ENCODE measurements at places on chromosomes 7 and 10. TPM values are rescaled to one million over a fixed set of nuclear protein-coding genes. Genes with fewer than 3 reads are reported as not detected.

DNA sequence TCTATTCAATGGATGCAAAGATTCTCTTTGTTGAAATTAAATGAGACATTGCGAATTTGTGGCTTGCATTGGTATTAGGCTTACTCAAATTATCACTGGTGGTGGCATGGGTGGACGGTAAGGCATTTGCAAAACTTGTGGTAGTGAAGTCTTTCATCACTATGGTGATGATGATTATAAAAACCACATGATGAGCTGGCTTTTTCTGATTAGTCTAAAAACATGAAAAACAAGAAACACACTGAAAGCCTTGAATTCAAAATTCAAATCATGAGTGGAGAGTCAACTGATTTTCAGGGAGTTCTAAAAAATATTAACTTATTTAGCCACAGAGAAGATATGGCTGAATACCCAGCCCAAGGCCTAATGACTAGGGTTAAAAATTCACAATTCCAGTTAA, 99.8 kb upstream of the HGF start:
- no peak for DNase-seq

GRCh38 chr10:188546-188945, 53.3 kb downstream of the ZMYND11 start:
- DNase-seq: peak; percentile 11

LRRN3 gene
- 0.33 TPM for total RNA-seq

MKI67 gene
- 1.3 TPM for total RNA-seq

FAM25A gene
- total RNA-seq: not detected

GRCh38 chr7:133275008-133275407, 22.1 kb downstream of the EXOC4 start:
- DNase-seq: no peak

- DNase-seq: no peak
Observed at GRCh38 chr7:69739190-69739589, 140.9 kb downstream of the AUTS2 start.

EXOC4 gene
- total RNA-seq: 101 TPM

DNA sequence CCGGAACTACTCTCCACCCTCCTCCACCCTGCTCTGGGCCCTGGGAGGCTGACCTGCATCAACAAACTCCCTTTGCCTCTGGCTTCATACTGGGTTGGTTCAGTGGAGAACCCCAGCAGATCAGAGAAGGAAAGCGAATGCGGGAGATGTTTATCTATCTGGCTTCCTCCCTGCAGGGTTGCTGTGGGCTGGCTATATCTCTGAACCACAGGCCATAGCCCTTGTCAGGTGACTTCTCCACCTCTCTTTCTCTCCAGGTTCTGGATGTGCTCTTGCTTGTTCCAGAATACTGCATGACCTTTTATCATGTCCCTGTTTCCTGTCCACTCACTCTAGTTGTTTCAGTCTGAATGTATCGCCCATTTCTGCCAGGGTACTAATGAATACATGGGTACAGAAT, 51.7 kb upstream of the IFRD1 start:
- DNase-seq: no peak

- DNase-seq: no peak
Observed at GRCh38 chr10:20108021-20108420, 291.8 kb downstream of the PLXDC2 start.

DNA sequence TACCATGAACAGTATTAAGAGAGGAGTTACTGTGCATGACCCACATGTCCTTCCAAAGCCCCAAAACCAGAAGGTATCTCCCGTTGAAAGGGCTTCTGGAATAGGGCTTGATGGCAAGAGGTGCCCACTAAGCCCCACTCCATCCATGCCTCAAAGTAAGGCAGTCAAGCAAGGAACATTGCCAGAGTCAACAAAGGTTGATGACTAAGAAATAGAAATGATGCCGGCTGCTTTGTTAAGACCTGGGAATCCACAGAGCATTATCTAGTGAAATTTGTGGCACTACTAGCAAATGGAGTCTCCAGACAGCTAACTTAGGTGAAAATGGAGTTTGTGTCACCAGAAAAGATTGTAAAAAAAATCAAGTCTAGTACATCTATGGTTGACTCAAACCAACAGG, 6.2 kb downstream of the SFR1 start:
- peak; percentile 56 for DNase-seq

GRCh38 chr7:24334627-24335026, 50.6 kb downstream of the NPY start:
- DNase-seq: no peak

DNA sequence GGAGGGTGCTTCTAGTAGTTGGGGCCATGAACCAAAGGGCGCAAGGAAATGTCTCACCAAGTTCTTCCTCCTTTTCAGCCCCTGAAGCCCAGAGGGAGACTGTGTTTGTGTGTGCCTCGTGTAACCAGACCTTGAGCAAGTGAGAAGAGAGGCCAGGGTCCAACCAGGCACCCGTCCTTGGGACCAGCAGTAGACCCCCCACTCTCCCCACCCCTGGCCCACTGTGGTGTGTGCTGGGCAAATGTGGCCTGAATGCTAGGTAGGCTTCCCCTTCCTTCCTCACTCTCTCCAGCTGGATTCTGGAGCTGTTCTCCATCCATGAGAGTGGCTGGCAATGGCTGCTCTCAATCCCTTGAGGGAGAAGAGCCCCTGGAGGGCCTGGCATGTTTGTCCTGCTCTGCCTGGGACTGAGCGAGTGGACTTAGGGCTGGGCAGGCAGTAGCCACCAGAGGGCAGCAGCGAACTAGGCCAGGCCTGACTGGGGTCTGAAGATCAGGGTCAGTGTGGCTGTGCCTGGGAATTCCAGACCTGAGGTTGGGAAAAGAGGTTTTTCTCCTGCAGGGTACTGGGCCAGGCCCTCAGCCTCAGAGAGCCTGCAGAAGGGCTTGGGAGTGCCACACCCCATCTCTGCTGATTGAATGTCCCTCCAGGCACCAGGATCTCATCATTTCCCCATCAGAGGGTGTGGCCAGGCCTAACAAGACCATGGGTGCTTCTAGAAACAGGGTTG, 12.5 kb downstream of the SFRP5 start:
- DNase-seq: peak; percentile 27

DNA sequence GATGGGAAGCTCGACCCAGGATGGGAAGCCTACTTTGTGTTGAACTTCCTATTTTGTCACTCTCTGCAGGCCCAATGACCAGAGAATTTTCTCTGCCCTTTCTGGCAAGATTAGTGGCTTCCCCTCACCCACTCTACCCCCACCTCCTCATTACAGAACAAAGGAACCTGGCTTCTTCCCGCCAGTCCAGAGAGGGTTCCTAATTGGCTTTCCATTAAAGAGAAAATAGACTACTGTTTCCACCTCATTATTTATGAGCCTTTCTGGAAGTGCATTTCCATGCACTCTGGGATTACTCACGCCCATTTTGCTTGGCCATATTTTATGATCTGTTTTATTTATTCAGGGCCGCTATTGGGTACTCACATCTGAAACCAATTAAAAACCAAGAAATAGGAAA, 94.9 kb upstream of the TCF7L2 start:
- DNase-seq: no peak

IDI2 gene
- not detected for total RNA-seq

CALML5 gene
- total RNA-seq: not detected

CCDC3 gene
- 7.7 TPM for total RNA-seq

Data from mammary epithelial cell (primary cell).